ENCODE measurements at places on chromosomes 1 and 21.

DNA sequence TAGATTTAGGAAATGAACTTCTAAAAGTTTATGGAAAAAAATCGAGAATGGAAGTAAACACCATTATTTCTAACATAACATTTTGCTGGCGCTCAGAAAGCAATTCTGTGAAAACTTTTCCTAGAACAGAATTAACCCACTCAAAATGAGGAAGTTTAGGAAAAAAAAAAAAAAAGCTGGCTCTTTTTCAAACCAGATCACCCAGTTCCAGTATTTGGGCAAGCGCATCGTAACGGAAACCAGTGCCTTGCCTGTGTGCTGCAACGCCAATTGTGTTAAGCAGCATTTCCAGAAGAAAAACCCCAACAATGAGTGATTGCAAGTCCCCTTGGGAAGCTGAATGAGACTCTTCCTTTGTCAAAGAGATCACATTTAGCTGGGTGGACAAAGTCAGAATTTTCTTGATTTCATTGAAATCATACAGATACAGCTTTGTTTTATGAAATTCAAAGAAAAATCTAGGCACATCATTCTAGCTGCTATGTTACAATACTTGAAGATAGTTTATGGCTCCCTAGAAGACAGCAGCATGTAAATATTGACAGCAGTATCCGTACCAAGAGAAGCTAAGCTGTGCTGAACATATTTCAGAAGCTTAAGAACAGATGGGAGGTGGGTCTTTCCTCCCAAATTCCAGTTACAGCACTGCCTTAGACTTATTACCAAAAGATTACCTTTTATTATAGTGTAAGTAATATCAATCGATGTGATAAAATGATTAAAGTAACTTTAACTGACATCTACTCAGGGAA lies 113.4 kb downstream of the ERG start:
- DNase-seq, result peak; percentile 92

DNA sequence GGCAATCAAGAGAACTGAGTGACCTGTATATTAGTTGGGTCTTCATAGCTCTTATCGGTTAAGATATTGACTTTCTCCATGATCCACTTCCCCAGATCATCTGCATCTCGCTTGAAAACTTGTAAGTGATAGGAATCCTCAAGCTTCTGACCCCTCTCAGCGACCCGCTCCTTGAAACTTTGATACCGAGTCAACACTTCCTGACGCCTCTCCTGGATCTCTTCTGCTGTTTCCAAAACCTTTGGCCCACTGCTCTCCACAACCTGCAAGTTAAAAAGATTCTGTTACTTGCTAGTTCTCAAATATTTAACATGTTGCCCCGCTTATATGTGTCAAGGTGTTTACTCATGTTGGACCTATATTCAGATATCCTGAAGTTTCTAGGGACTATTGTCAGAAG lies 1.4 kb downstream of the SPTA1 start:
- no peak for DNase-seq

DNA sequence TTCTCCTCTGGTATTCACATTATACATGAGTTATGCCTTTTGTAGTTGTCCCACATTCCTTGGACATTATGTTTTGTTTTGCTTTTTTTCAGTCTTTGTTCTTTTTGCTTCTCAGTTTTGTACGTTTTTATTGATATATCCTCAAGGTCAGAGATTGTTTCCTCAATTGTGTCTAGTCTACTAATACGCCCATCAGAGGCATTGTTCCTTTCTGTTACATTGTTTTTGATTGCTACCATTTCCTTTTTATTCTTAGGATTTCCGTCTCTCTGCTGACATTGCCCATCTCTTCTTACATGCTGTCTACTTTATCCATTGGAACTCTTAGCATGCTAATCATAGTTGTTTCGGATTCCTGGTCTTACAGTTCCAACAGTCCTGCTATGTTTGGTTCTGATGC lies 27.8 kb upstream of the MPC2 start:
- DNase-seq, result no peak

DNA sequence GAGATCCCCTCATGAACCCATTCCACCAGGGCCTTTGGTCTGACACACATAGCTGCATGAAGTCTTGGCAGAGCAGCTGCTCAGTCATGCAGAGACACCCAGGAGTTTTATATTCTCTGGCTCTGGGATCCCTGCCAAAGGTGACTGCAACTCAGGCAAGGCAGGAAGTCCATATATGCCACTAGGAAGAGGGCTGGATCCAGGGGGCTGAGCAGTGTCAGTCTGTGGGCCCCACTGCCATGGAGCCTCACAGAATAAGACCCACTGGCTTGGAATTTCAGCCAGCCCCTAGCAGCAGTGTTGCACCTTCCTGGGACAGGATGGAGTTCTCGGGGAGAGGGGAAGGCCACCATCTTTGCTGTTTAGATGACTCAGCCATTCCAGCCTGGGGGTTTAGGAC lies 199.7 kb downstream of the TBX15 start:
- no peak for DNase-seq

- no peak for DNase-seq
Measured at GRCh38 chr1:43510621-43511020, 20.1 kb upstream of the PTPRF start.

DNA sequence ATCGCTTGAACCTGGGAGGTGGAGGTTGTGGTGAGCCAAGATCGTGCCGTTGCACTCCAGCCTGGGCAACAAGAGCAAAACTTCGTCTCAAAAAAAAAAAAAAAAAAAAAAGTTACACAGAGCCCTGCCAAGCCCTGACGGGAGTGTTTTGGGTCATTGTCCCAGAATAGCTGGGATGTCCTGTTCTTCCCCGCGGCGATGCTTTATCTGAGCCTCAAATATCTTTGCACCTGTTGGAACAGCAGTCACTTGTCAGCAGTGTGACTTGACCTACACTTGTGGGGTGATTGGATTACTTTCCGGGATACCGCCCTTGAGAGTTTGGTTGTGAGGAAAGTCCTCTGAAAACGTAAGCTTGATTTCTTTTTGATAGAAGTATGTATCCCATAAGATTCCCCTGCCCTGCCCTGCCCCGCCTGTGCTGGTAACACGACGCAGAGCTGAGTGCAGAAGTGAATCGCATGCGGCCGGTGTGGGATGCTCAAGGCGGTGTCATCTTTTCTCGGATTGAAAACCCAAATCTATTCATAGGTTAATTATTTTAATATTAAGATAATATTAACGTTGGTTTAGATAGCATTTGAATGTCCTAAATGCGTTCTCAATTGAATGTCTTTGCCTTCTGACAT lies 50.9 kb downstream of the PCNT start:
- no peak for DNase-seq

DNA sequence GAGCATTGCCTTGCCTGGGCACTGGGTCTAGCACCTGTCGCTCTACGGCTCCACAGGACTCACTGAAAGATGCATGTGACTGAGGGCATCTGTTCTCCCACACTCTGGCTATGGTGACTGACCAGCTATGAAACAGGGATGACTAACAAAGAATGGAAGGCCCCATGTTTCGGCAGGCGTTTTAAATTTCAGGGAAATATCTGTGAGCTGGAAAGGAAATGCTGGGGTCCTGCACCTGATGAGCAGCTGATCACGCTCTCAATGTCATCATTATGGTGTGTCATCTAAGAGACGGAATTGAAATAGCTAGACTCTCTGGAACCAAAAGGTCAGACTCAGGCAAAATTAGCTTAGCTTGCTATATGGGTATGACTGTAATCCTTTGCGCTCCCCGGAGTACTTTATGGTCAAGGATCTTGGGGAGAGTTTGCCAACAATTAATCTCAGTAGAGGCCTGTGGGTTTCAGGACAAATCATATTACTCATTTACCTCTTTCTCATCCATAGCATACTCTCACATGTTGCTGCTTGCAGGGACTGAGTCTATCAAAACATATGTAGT lies 24.5 kb upstream of the PALMD start:
- DNase-seq, result no peak

DNA sequence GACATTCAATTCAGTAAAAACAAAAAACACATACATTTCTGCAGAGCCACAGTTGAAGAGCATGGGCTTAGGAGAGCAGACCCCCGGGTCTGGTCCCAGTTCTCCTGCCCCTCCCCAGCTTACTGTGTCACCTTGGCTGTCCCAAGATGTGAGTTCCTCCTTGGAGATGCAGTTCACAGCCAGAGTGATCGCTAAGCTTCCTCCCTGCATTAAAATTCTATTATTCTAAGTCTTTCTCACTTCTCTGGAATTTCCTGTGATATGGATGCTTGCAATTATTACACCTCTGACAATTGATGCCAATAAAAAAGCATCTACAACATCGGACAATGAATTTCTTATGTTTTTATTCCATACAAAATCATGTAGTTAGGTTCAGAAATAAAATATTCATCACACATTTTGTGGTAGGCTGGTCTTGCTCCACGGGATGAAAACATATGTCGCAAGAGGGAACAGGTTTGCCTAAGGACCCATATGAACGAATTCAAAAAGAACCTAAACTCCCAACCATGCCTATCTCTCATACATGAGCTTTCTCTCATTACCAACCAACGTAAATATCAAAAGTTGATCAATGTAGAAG lies 328.5 kb upstream of the RUNX1 start:
- no peak for DNase-seq

- DNase-seq, result no peak
Measured at GRCh38 chr1:162736633-162737067, 53.9 kb upstream of the HSD17B7 start.

DNA sequence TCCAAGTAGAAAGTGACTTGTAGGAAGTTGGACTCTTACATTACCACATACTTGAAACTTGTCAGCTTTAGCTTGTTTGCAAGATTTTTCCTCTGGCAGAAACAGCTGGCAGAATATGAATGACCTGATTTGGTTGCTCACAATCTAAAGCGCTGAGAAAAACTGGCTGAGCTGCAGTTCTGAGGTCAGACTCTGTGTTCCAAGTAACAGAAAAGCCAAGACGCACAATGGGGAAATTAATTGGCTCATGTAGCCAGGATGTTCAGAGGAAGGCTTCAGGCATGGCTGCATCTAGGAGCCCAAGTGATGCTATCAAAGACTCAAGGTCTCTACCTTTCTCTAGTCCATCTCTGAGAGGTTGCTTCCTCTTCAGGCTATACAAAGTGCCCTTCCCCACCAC lies 27.0 kb downstream of the ALPL start:
- DNase-seq, result no peak

- no peak for DNase-seq
Measured at GRCh38 chr1:24526940-24527542, 24.4 kb downstream of the RCAN3 start.

- no peak for DNase-seq
Measured at GRCh38 chr1:228216371-228217320, 8.8 kb downstream of the OBSCN start.

GRCh38 chr1:66342707-66343106 lies 191.2 kb upstream of the SGIP1 start:
- DNase-seq, result no peak

- peak; percentile 58 for DNase-seq
Measured at GRCh38 chr1:10507111-10507879, 32.5 kb downstream of the PEX14 start.

DNA sequence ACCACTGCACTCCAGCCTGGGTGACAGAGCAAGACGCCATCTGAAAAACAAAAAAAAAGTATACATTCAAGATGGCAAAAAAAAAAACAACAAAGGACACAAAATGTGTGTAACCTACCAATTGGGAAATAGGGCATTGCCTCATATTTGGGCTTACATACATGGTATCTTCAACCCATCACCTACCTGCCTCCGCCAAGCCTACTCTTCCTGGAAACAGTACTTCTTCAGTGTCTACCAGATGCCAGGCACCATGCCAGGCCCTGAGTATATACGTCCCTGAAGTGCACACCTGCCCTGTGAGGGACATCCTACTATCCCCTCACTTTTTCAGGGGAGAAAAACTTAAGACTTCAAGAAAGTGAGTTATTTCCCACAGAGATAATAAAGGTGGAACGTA lies 160.2 kb downstream of the TOMM20 start:
- DNase-seq, result peak; percentile 65

- DNase-seq, result no peak
Measured at GRCh38 chr1:43382027-43382779, 7.4 kb downstream of the MED8 start.

DNA sequence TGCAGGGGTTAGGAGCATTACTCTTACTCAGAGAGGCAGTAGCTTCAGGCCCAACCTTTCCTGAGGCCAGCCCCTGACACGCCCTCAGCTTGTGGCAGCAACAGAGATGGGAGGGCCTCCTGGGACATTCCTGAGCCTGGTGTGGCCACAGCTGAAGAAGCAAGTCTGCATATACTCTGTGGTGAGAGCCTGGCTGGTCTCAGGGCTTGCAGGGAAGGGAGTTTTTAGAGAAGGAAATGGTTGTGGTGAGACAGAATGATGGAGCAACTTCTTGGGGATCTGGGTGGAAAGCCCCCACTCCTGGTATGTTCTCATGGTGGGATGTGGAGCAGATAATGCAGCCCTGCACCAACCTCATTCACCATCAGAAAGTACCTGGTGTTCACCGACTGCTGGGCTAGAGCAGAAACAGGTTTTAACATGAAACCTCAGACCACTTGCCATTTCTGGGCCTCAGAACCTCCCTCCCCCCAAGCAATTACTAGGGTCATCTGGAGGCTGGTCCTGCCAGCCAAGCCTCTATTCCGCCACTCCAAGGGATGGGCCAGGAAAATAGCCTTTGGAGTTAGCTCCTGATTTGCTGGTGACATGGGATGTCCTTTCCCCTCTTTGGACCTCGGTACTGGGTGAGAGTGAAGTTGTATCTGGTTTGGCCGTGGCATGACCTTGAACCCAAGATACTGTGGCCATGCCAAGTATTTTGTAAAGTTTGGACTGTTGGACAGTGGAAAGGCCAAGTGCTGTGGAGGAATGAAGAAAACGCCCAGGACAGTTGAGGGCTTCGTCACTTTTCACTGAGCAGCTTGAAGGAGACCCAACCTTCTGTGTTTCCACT lies 28.1 kb upstream of the RNF19B start:
- peak; percentile 83 for DNase-seq

DNA sequence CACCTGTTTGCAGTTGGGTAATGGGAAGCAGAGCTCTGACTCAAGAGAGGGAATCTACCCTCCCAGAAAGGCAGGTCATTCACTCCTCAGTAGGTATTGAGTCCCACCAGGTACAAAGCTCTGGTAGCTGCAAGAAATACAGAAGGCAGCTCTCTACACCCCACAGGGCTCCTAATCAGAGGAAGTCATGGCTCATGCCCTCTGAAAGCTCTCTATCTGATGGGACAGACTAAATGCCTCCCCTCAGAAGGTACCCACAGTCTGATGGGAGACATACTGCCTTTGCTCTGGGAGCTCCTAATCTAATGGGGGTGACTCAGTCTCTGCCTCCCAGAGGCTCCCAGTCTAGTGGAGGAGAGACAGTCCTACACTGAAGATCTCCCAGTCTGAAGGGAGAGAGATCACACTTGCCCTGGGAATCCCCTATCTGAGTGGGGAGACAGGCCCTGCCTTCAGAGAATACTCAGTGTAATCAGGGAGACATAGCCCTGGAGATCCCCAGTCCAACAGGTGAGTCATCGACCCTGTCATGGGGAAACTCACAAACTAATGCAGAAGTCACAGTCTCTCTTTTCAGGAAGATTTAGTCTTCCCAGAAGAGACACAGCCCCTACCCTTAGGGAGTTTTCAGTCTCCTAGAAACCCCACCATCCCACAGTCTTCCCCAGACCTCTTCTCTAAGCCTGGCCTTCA lies 23.7 kb downstream of the CAMK1G start:
- DNase-seq, result peak; percentile 4

All from HL-60 (cell line).